ENCODE measurements at places on chromosomes 5 and 9.

- no peak for DNase-seq
Measured at GRCh38 chr9:95684516-95684915, 167.7 kb upstream of the PTCH1 start.

GRCh38 chr5:176900780-176901204 is 1.6 kb upstream of the HK3 start:
- no peak for DNase-seq

DNA sequence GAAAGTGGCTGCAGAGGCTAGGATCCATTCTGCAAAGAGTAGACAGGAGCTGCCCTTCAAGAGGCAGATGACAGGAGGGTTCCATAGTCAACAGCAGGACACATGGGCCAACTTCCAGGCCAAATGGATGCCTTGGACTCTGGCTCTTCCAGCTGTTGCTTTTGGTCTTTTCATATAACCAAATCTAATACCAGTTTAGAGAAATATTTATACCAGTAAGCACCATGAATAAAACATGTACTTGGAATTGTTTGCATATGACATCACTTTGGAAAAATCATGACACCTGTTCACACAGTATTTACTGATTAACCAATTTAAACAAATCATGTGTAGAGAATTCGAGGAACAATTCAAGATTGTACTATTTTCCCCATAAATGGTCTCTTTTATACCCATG is 481.3 kb downstream of the DMRT2 start:
- no peak for DNase-seq

DNA sequence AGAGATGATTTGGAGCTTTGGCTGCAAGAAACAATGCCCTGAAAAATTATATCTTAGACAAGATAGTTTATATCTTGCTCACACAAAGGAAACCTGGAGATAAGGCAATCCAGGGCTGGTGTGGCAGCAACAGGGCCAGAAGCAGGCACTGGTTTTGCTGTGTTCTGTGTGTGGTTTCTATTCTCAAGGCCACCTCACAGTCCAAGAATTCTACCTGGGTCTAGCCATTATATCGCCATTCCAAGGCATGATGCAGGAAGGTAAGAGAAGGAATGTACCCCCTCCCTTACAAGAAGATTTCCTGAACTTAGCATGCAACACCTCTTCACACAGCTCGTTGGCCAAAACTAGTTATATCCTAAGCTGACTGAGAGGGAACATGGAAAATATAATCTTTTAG is 74.5 kb upstream of the MEGF10 start:
- DNase-seq, result no peak
